Activated naive CD8-positive, alpha-beta T cell treated with anti-CD3 and anti-CD28 coated beads for 36 hours (primary cell): ENCODE measurements at places on chromosomes 7 and 10.
A peak's percentile ranks its signal among the peaks of the same experiment; 100 is the strongest.

- no peak for DNase-seq
These were observed 87.1 kb upstream of the PRKCQ start for GRCh38 chr10:6667150-6667549.

DNA sequence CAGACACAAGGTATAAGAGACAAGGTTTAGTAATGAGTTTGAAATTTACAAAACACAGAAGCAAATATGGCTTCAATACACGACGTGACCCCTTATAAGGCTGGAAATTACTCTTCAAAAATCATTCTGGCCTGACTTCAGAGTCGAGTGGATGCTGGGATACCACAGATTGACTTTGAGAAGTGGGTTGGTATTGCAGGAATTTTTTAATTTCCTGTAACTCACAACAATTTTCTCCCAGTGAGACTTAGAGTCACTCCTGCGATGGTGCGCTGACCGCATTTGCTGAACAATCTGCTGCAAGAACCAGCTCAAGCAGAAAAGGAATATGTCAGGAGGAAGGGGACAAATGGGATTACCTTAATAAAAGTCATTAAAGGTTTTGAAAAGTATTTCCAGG lies 132.1 kb downstream of the EMX2 start:
- no peak for DNase-seq

GRCh38 chr7:157010588-157011332 lies at the start of gene MNX1:
Gene MNX1, minus strand, starts transcription at chr7:157010663. Its CDS starts 313 bp downstream, at chr7:157010350.
- peak; percentile 68 for DNase-seq

- peak; percentile 47 for DNase-seq
These were observed 240.3 kb upstream of the KAT6B start for GRCh38 chr10:74586088-74586585.

DNA sequence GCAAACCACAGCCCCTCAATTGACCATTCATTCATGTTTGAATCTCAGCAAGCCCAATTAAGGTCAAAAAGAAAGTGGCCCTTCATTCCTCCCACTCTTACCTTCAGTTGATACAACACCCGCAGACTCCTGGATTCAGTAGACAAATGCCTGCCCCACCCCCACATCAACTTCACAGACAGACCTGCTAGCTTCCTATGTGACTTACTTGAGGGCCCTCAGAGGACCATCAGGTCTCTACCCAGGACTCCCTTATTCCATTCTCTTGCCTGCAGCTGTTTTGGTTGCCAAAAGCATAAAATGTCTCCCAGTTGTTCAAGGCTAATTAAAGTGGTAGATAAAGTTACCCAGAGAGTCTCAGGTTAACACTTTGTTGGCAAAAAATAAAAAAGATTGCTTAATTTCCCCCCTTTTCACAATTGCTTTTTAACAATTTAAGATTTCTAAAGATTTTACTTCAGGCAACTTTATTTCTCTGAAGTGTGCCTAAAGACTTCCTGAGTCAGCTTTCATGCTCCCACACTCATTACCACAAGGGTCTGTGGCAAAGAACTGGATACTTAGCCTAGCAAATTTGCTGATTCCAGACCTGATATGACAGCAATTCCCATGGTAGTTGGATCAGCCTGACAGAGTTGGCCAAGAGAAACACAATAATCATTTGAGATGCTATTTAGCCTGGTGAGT lies 3.3 kb upstream of the MTERF1 start:
- no peak for DNase-seq

GRCh38 chr10:113788604-113789083 lies 37.2 kb downstream of the PLEKHS1 start:
- DNase-seq, result no peak

DNA sequence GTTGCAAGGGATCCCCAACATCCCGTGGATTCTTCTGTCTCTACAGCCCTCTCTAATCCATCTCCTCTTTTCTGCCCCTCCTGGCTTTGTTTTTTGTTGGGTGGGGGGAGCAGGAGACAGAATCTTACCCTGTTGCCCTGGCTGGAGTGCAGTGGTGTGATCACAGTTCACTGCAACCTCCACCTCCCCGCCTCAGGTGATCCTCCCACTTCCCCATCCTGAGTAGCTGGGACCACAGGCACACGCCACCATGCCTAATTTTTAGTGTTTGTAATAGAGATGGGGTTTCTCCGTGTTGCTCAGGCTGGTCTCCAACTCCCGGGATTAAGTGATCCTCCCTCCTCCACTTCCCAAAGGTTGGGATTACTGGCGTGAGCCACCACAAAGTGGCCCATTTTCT lies 121.8 kb downstream of the MYL10 start:
- no peak for DNase-seq

GRCh38 chr7:150631084-150631826 lies 930 bp downstream of the GIMAP6 start:
- DNase-seq, result peak; percentile 52
